ENCODE measurements at places on chromosomes 3 and 15. TPM values are rescaled to one million over a fixed set of nuclear protein-coding genes. Genes with fewer than 3 reads are reported as not detected.

- H3K4me3 ChIP-seq: no peak overlapping the region
- no peaks in the 10 kb centered on the region for H3K27me3 ChIP-seq
- H3K4me1 ChIP-seq: no peaks in the 10 kb centered on the region
- no peaks in the 10 kb centered on the region for H3K36me3 ChIP-seq
- H3K27ac ChIP-seq: no peak overlapping the region
Observed at GRCh38 chr3:66048051-66048395, 9.3 kb upstream of the MAGI1 start.

DNA sequence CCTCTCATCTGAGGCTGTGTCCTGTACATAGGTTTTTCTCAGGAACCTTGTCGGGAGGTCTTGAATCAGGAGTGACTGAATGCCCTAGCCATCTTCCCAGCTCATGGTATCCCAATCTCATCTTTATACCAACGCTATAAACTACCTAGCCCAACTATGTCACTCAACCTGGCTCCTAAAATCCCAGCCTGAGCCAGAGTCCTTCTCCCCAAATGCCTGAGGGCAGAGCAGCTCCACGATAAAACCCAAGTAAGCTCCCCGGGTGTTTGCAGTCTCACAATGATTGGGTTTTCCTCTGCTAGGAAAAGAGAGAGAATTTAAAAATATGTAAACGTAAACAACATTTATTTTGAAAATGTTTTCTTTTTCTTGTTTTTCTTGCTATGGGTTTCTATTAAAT, 14.4 kb downstream of the EIF1B start:
- H3K27ac ChIP-seq: no peak overlapping the region
- no peaks in the 10 kb centered on the region for H3K27me3 ChIP-seq
- no peaks in the 10 kb centered on the region for H3K36me3 ChIP-seq

- H3K4me3 ChIP-seq: no peak overlapping the region
- DNase-seq: no peak
- no peak overlapping the region for H3K27ac ChIP-seq
- peaks cover 15% of the 10 kb centered on the region for H3K4me1 ChIP-seq
- no peaks in the 10 kb centered on the region for H3K27me3 ChIP-seq
- no peaks in the 10 kb centered on the region for H3K36me3 ChIP-seq
Observed at GRCh38 chr15:99102332-99103235, 2.3 kb upstream of the SYNM start.

GRCh38 chr3:176840641-176841286, 356.5 kb downstream of the TBL1XR1 start:
- no peaks in the 10 kb centered on the region for H3K36me3 ChIP-seq
- no peak for DNase-seq
- no peak overlapping the region for H3K4me3 ChIP-seq
- no peaks in the 10 kb centered on the region for H3K4me1 ChIP-seq
- H3K27ac ChIP-seq: no peak overlapping the region

DNA sequence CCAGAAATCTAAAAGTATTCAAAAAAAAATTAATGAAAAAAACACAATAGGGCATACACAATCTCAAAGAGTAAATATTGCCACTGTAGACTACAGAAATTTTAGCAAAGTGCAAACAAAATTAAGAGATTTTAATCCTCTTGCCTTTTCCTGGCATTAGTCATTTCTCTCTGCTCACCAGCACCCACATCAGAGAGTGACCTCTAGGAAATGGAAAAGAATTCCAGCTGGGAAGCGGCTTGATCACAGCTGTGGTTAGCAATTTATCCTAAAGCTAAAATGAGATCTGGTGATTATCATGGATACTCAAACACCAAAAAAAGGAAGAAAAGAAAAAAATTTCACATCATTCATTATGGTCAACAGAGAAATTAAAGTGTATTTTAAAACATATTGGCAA, 7.5 kb downstream of the CSNK1G1 start:
- peaks cover 8% of the 10 kb centered on the region for H3K4me1 ChIP-seq
- no peaks in the 10 kb centered on the region for H3K36me3 ChIP-seq
- H3K27ac ChIP-seq: no peak overlapping the region

GRCh38 chr3:44434834-44435510, 42.5 kb downstream of the ZNF445 start:
- H3K36me3 ChIP-seq: no peaks in the 10 kb centered on the region
- H3K27me3 ChIP-seq: no peaks in the 10 kb centered on the region
- no peak for DNase-seq
- H3K4me3 ChIP-seq: no peak overlapping the region
- no peaks in the 10 kb centered on the region for H3K4me1 ChIP-seq
- no peak overlapping the region for H3K27ac ChIP-seq

DNA sequence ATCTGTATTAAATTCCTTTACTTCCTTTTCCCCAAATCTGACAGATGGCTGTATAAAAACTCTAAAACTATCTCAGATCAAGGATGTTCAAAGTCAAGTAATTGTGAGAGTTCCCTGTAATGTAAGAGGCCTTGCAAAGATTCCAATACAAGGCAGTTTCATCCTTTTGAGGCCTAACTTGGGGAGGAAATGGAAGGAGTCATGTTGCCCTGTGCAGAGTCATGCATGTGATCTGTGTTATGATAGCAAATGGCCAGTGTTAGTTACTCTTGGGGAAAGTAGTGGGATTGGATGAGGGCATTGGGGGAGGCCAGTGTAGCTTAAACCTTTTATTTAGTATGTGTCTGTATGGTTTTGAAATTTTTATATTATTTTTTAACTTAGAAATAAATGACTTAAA, 23.7 kb upstream of the FBXL22 start:
- no peaks in the 10 kb centered on the region for H3K27me3 ChIP-seq
- DNase-seq: no peak
- H3K4me1 ChIP-seq: no peaks in the 10 kb centered on the region
- H3K36me3 ChIP-seq: peaks cover 15% of the 10 kb centered on the region

GRCh38 chr3:141085343-141086070, 34.4 kb downstream of the SPSB4 start:
- no peaks in the 10 kb centered on the region for H3K36me3 ChIP-seq
- no peak overlapping the region for H3K27ac ChIP-seq
- no peak for DNase-seq
- H3K27me3 ChIP-seq: no peaks in the 10 kb centered on the region
- H3K4me3 ChIP-seq: no peak overlapping the region
- H3K4me1 ChIP-seq: no peaks in the 10 kb centered on the region

GRCh38 chr3:45125550-45126026, 20.6 kb downstream of the CDCP1 start:
- no peak overlapping the region for H3K27ac ChIP-seq
- no peaks in the 10 kb centered on the region for H3K27me3 ChIP-seq
- peaks cover 15% of the 10 kb centered on the region for H3K4me1 ChIP-seq
- no peak overlapping the region for H3K4me3 ChIP-seq
- no peaks in the 10 kb centered on the region for H3K36me3 ChIP-seq
- DNase-seq: no peak

GRCh38 chr3:141266186-141266585, 34.6 kb downstream of the PXYLP1 start:
- H3K4me3 ChIP-seq: no peak overlapping the region
- no peaks in the 10 kb centered on the region for H3K4me1 ChIP-seq
- peaks cover 2% of the 10 kb centered on the region for H3K27me3 ChIP-seq
- DNase-seq: no peak
- H3K36me3 ChIP-seq: no peaks in the 10 kb centered on the region
- H3K27ac ChIP-seq: no peak overlapping the region

DNA sequence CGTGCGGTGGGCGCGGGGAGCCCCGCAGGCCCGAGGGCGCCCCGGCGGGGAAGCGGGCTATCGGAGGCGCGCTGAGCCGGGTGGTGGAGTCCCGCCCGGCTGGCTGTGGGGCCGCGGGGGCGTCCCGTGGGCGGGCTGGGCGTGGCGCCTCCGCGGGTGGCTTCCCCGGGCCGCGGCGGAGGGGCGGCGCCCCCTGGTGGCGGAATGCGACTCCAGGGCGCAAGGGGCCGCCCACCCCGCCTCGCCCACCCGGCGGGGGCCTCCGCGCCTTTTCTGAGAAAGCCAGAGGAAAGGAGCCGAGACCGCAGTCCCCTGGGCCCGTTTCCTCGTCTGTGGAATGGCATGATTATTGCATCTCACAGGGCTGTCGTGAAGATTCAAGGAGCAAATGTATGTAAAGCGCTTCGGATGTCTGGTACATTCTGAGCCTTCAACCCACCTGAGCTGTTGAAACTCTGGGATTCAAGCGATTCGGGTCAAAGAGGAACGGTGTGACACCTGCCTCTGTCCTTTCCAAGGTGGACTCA, 31.9 kb upstream of the RAB6B start:
- DNase-seq: no peak
- no peaks in the 10 kb centered on the region for H3K36me3 ChIP-seq
- H3K4me3 ChIP-seq: peak overlapping the region; percentile 48
- H3K4me1 ChIP-seq: no peaks in the 10 kb centered on the region

GRCh38 chr15:42363942-42364341, 4.6 kb downstream of the CAPN3 start:
- peaks cover 2% of the 10 kb centered on the region for H3K27me3 ChIP-seq
- no peaks in the 10 kb centered on the region for H3K36me3 ChIP-seq

DNA sequence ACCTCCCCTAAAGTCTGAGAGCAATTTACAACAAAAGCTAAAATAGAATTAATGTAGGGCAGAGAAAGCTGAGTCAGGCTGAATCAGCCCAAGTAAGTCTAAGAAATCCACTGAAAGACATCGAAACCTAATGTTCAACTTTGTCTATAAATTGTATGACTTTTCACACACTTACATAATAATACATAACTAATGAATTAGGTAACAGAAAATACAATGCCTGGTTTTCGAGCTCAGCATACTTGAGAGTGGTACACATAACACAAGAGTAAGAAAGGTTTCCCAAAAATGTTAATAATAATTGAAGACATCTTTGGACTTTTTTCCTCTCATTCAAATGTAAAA, 55.3 kb upstream of the VGLL4 start:
- no peak overlapping the region for H3K4me3 ChIP-seq
- no peaks in the 10 kb centered on the region for H3K4me1 ChIP-seq
- H3K36me3 ChIP-seq: no peaks in the 10 kb centered on the region
- H3K27ac ChIP-seq: no peak overlapping the region
- H3K27me3 ChIP-seq: no peaks in the 10 kb centered on the region
- DNase-seq: no peak

- no peaks in the 10 kb centered on the region for H3K27me3 ChIP-seq
- no peak overlapping the region for H3K4me3 ChIP-seq
- no peak overlapping the region for H3K27ac ChIP-seq
- no peaks in the 10 kb centered on the region for H3K4me1 ChIP-seq
- DNase-seq: no peak
- H3K36me3 ChIP-seq: no peaks in the 10 kb centered on the region
Observed at GRCh38 chr3:50490424-50490823, 13.0 kb downstream of the CACNA2D2 start.

DNA sequence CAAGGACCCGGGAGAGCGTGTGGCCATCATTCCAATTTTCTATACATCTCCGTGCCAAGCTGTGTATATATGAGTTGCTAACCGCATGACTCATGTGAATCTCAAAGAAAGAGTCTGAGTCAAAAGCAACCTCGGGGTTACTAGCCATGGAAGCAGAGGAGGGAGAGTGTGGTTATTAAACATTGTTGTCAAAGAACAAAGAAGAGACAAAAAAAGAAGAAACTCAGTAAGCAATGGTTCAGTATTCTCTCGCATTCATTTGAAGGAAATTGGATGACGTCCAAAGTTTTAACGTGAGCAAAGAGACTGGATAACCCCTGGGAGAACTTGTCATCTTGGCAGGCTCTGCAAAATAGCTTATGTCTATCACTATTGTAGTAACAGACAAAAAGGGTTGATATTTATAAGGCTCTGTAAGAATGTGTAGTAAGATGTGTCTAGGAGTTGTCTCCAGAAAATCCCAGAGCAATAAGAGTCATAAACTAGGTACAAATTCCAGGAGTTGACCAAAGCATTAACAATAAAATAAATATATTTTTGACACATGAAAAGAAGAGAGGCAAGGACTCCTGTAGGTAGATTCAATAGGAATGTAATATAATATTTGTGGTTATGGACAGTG, 52.8 kb upstream of the GRM7 start:
- no peaks in the 10 kb centered on the region for H3K27me3 ChIP-seq
- H3K4me3 ChIP-seq: no peak overlapping the region
- no peak for DNase-seq
- H3K4me1 ChIP-seq: no peaks in the 10 kb centered on the region
- H3K27ac ChIP-seq: no peak overlapping the region
- no peaks in the 10 kb centered on the region for H3K36me3 ChIP-seq

GRCh38 chr3:188486952-188487351, 333.0 kb downstream of the LPP start:
- H3K36me3 ChIP-seq: no peaks in the 10 kb centered on the region
- no peaks in the 10 kb centered on the region for H3K27me3 ChIP-seq
- no peak overlapping the region for H3K4me3 ChIP-seq
- peaks cover 3% of the 10 kb centered on the region for H3K4me1 ChIP-seq

GRCh38 chr15:75713338-75713895, 769 bp upstream of the CSPG4 start:
- peak overlapping the region; percentile 79 for H3K27ac ChIP-seq
- DNase-seq: no peak
- no peaks in the 10 kb centered on the region for H3K27me3 ChIP-seq
- H3K36me3 ChIP-seq: no peaks in the 10 kb centered on the region
- H3K4me1 ChIP-seq: peaks cover 9% of the 10 kb centered on the region
- H3K4me3 ChIP-seq: peak overlapping the region; percentile 55

- H3K27me3 ChIP-seq: no peaks in the 10 kb centered on the region
- H3K27ac ChIP-seq: peak overlapping the region; percentile 57
- no peak for DNase-seq
Observed at GRCh38 chr3:178084938-178085816, 451.1 kb upstream of the KCNMB2 start.

DNA sequence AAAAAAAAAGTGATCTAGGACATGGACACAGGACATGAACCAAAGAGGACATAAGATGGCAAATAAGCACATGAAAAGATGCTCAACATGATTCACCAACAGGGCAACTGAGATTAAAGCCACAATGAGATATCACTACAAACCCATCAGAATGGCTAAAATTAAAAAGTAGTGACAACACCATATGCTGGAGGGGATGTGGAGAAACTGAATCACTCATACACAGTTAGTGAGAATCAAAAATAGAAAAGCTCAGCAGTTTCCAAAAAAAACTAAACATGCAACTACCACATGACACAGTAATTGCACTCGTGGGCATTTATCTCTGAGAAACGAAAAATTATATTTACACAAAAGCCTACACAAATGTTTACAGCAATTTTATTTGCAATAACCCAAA, 27.9 kb upstream of the ACKR4 start:
- no peaks in the 10 kb centered on the region for H3K27me3 ChIP-seq
- no peak overlapping the region for H3K4me3 ChIP-seq
- DNase-seq: no peak
- H3K27ac ChIP-seq: no peak overlapping the region

The SLC2A2 gene
- 0.13 TPM for total RNA-seq

The DPPA4 gene
- total RNA-seq: 0.26 TPM

The ADCY5 gene
- 1.4 TPM for total RNA-seq

The PROS1 gene
- total RNA-seq: 16.8 TPM

The WNT5A gene
- 0.54 TPM for total RNA-seq

The HGD gene
- 0.59 TPM for total RNA-seq

The EXD1 gene
- 0.15 TPM for total RNA-seq

The IL17RD gene
- total RNA-seq: 3.5 TPM

The DUOXA2 gene
- not detected for total RNA-seq

The MESP2 gene
- 1.1 TPM for total RNA-seq

The AQP9 gene
- total RNA-seq: not detected

The TIGIT gene
- not detected for total RNA-seq

The EFCAB12 gene
- 0.54 TPM for total RNA-seq

The ARIH1 gene
- 192 TPM for total RNA-seq

The GOLGA6L9 gene
- total RNA-seq: 5.8 TPM

The GOLGA6L7 gene
- total RNA-seq: not detected

The CHRNA7 gene
- total RNA-seq: 3.3 TPM
